ENCODE measurements at places on chromosomes 6 and 20.
A peak's percentile ranks its signal among the peaks of the same experiment; 100 is the strongest.

DNA sequence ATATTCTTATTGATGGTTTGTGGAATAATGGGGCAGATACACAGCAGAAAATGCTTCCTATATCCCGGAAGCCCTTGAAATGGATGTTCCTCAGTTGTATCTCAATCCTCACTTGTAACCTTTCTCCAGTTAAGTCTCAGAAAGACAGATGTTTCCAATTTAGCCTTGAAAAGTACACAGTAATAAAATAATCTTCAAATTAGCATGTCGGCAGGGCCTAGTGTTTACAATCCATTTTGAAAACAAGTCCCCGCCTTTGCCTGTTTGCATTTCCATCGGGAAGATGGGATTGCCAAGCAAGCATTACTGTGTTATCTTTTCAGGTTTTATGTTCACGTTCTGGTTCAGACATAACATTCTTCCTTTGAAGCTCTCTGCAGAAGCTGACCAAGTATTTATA lies 41.5 kb downstream of the SNRNP48 start:
- no peak for DNase-seq

GRCh38 chr6:68741501-68742386 lies 106.7 kb downstream of the ADGRB3 start:
- no peak for DNase-seq

GRCh38 chr20:51667002-51667408 lies 101.2 kb downstream of the ATP9A start:
- DNase-seq, result no peak

- no peak for DNase-seq
These were observed 57.1 kb downstream of the CDH22 start for GRCh38 chr20:46251211-46251673.

- DNase-seq, result no peak
These were observed 247.0 kb downstream of the ESR1 start for GRCh38 chr6:152054441-152054840.

GRCh38 chr6:116373300-116373699 lies 2.6 kb downstream of the DSE start:
- no peak for DNase-seq

DNA sequence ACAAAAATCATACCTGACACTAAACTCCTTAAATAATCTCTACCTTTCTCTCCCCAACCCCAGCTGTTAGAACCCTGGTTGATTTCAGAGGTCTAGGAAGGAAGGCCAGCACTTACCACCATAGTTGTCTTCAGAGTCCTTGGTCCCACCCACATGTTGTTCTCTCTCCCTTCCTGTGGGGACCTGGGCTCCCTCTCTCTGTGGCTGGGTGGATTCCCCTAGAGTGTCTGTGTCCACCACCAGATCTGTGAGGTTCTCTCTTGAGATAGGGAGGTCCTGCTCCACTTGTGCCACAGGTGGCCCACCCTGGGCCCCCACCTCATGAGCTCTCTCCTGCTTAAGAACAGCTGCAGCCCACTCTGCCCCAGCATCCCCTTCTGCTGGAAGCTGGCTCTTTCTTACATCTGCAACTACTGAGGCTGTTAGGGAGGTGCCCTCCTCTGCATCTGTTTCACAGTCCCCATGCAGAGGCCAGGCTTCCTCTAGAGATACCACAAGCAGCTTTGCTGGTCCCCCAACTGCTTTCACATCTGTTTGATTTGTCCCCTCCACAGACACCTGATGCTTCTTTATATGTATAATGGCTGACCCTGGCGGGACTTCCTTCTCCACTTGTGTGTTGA lies 5.2 kb downstream of the MDC1 start:
- DNase-seq, result no peak

GRCh38 chr20:39468703-39469102 lies 506.6 kb downstream of the DHX35 start:
- no peak for DNase-seq

GRCh38 chr6:7911345-7911725 lies 747 bp upstream of the TXNDC5 start:
- DNase-seq, result no peak

DNA sequence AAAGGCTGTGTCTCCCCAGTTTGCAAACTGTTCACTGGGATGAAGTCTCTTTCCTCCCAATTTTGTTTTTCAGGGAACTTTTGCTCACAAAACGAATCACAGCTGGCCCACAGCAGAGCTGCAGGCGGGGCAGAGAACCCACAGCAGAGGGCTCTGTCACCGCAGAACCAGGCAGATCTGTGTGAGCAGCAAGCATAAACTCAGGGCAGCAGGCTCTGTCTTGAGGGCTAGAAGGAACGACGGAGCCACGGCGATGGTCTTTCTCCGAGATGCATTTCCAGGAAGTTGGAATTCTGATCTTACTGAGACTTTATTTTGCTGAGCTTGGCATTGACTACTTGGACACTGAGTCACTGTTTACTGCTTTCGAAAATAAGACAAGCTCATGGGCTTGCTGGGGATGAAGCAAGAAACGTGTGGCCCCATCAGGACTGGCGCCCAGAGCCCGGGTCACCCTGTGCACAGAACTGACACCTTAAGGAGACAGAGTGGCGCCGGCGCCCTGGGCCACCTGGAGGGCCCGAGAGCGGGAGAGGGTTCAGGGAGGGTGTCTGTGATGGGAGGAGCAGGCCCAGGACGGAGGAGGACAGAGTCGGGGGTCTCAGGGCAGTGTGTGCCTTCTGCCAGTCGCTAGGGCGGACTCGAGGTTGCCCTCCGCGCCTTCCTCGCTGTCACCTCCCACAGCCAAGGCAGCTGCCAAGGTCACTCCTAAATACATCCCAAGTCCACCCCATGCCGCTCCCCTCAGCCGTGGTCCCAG lies 106.3 kb upstream of the NXT1 start:
- DNase-seq, result no peak

- DNase-seq, result peak; percentile 26
These were observed 12.5 kb upstream of the BCKDHB start for GRCh38 chr6:80094017-80094416.

DNA sequence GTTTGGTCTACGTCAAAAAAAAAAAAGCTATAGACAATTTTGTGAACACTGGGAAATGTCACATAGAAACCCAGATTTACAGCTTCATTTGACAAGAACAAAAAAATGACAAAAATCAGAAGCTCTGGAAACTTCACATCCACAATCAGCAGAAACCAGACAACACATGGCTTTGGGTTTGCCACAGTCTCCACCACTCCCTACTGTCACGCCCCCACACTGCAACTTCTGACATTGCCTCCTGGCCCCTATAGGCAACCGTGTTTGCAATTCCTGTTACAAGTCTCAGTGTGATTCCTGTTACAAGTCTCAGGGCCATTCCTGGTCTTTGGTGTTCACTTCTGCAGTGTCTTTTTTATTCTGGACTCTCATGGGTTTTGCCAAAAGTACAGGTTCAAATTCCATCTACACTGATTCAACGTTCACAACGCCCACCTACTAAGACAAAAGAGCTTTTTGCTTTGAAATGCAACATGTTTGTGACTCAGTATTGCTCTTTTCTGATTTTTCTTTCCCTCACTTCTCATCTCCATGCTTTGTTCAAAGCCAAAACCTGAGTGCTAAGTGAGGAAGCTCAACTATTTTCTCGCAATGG lies 12.0 kb downstream of the CNKSR3 start:
- DNase-seq, result no peak

GRCh38 chr6:104728448-104728847 lies 131.3 kb downstream of the HACE1 start:
- DNase-seq, result no peak

DNA sequence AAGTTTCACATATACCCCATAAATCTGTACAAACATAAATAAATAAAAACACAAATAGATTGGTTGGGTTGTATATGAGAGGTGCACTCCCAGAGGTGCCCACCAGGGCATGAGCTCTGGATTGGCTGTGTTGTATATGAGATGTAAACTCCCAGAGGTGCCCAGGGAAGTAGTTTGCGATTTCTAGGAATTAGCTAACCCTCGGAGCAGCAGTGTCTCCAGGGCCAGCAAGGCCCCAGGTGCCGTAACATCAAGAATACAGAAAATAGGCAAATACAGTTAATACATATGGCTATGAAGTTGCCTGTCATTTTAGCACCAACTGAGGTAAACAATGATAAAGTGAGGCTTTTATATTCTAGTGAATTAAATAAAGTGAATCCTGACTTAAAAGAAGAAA lies 5.4 kb upstream of the GINM1 start:
- DNase-seq, result peak; percentile 65

- no peak for DNase-seq
These were observed 40.9 kb upstream of the LYRM2 start for GRCh38 chr6:89679215-89680120.

DNA sequence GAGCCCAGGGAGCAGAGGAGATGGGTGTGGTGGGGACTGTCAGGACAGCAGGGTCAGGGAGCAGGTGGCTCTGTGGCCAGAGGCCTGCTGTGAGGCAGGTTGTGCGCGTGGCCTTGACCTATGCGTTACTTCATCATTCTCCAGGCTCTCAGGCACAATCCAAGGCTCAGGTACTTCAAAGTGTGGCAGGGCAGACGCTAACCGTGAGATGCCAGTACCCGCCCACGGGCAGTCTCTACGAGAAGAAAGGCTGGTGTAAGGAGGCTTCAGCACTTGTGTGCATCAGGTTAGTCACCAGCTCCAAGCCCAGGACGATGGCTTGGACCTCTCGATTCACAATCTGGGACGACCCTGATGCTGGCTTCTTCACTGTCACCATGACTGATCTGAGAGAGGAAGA lies 535 bp downstream of the NCR2 start:
- DNase-seq, result no peak

- DNase-seq, result no peak
These were observed 49.7 kb downstream of the TOP1 start for GRCh38 chr20:41078329-41078728.

DNA sequence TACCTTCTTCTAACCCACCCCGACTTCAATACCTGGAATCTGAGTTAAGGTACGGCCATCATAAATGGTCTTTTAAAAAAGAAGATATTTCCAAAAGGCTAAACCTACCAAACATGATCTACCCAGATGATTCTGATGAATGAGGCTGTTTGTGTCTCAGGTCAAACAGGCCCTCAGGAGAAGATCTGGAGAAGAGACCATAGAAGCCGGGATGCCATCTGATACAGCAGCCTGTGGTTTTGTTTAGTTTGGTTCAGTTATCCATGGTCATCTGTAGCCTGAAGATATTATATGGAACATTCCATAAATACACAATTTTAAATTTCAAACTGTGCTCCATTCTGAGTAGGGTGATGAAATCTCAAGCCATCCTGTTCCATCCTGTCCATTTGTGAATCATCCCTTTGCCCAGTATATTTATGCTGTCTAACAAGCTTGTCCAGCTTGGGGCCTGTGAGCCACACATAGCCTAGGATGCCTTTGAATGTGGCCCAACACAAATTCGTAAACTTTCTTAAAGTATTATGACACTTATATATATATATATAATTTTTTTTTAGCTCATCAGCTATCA lies 4.0 kb upstream of the CAP2 start:
- DNase-seq, result no peak

All from HEK293T (cell line).